ENCODE measurements at places on chromosomes 4 and X. TPM values are rescaled to one million over a fixed set of nuclear protein-coding genes. Genes with fewer than 3 reads are reported as not detected.

AADAT gene
- polyA plus RNA-seq, result 22.4 TPM

- no peak for DNase-seq
Observed at GRCh38 chr4:3192188-3192587, 56.8 kb upstream of the MSANTD1 start.

DNA sequence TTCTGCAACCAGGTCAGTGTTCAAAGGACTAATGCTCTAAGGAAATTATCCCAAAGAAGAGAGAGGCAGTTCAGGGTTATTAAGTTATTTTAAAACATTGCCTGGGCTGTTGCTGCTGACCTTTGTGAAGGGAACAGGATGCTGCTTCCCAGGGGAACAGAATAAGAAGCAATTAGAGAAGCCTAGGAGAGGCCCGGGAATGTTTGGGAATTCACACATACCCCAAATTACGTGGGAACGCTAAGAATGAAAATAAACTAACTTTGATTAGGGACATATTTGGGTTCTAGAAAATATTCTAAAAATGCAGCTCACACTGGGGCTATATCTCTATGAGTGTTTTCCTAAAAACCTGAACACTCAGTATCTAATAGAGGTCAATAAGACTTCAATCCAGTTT, 243.1 kb upstream of the FTHL17 start:
- DNase-seq, result no peak

CXCL3 gene
- 0.39 TPM for polyA plus RNA-seq

DNA sequence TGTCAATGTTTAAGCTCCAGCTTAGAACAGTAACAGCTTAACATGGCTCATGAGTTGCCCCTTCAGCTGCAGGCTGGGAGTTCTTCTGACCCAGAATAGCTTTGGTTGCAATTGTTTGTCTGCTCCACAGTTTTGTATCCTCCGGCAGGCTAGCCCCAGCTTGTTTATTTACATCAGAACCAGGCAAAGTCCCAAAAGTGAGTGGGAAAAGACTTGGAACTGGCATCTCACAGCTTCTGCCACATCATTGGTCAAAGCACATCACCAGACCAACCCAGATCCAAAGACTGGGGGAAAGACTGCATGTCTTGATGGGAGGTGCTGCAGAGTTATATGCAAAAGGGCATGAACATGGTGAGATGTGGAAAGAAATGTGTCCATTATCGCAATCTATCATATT, 231.2 kb upstream of the CPEB2 start:
- no peak for DNase-seq

- no peak for DNase-seq
Observed at GRCh38 chr4:15400981-15401671, 26.7 kb upstream of the C1QTNF7 start.

DNA sequence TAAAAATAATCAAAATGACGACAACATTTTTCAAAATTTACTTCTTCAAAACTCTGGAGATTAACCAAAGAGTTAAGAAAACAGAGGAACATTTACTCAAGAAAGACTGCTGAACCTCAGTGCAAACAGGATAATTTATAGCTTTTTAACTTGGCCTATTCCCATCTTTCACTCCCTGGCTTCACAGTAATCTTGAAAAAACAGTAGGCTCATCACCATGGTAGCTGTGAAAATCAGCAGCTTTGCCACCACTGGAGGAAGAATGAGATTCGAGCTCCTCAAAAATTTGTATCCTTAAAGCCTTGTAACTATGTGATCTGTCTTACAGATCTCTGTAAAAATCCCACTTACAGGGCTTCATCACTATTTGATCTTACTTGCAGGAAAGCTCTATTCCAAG, 447.7 kb upstream of the CTSO start:
- DNase-seq, result no peak

DNA sequence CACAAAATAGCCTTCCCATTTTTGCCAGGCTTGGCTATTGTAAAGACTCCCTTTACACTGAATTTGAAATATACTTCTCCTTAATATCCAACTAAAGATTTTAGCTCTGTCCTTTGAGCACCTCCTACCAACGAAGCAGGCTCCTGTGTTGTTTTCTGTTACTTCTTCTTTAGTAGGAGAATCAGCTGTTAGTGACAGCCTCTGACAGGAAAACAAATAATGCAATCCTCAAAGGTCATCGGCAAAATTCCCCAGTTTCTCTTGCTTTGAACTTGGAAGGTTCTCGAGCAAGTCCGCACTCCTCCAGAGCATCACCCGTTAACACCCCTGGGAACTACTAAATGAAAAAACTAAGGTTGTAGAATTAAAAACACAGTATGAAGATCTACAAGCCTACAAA, 66.9 kb downstream of the MANBA start:
- no peak for DNase-seq

MSANTD1 gene
- 0.29 TPM for polyA plus RNA-seq

GRCh38 chrX:147884958-147885357, 26.8 kb upstream of the FMR1 start:
- DNase-seq, result no peak

GRCh38 chrX:135420831-135421230, 913 bp upstream of the SMIM10L2A start:
- DNase-seq, result no peak

POU3F4 gene
- 6.9 TPM for polyA plus RNA-seq

DNA sequence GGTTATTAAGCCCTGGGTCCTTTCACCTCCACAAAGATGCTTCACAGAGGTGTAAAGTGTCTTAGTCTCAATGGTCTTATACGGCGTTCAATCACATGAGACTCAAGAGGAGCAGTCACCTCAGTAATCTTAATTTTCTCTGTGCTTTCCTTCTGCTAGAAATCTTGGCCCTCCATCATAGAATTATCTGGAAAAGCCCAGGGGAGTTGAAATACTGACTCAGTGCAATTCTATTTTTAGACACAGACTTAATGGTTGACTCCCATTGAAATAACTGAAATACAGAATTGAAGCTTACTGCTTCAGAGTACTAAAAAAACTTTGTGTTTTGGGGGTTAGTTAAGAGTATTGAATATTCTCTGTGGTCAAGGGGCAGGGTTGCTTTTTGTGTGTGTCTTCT, 94.5 kb upstream of the IL15 start:
- DNase-seq, result no peak

CITED1 gene
- 9.9 TPM for polyA plus RNA-seq
